ENCODE measurements at places on chromosomes 5 and 9. TPM values are rescaled to one million over a fixed set of nuclear protein-coding genes. Genes with fewer than 3 reads are reported as not detected.

The DNAJC25 gene
- total RNA-seq: 9.4 TPM

The NR5A1 gene
- not detected for total RNA-seq

The GGTA1 gene
- not detected for total RNA-seq

The CCL21 gene
- not detected for total RNA-seq

The PCDHA7 gene
- total RNA-seq: under 0.01 TPM

DNA sequence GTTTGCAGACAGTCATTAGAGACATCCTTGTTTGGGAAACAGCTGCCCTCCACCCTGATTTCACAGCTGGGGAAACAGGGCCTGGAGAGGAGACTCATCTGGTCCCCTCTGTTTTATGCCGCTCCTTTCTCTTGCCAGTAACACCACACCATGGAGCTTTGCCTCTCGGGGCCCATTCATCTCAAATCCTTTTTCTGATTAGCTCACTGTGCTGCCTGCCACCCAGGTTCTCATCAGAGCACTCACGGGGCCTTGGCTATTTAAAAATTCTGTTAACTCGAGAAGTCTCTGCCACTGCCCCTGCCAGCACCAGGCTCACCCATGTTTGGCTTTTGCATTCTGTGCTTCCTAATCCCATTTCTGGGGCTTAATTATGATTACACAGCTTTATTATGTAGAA is 36.8 kb upstream of the C5orf58 start:
- no peak for DNase-seq

GRCh38 chr9:136517012-136517743 is 28.7 kb downstream of the NOTCH1 start:
- no peak for DNase-seq

The OR1Q1 gene
- not detected for total RNA-seq

The SLC6A3 gene
- not detected for total RNA-seq

- no peak for DNase-seq
Observed at GRCh38 chr5:135179308-135179980, 145.4 kb upstream of the PITX1 start.

The TGFBI gene
- 56.0 TPM for total RNA-seq

GRCh38 chr9:40907657-40908624 is 220.5 kb downstream of the FOXD4L6 start:
- no peak for DNase-seq

The TAF11L7 gene
- not detected for total RNA-seq

- DNase-seq: peak; percentile 1
Observed at GRCh38 chr5:126883564-126884245, 106.8 kb downstream of the LMNB1 start.

DNA sequence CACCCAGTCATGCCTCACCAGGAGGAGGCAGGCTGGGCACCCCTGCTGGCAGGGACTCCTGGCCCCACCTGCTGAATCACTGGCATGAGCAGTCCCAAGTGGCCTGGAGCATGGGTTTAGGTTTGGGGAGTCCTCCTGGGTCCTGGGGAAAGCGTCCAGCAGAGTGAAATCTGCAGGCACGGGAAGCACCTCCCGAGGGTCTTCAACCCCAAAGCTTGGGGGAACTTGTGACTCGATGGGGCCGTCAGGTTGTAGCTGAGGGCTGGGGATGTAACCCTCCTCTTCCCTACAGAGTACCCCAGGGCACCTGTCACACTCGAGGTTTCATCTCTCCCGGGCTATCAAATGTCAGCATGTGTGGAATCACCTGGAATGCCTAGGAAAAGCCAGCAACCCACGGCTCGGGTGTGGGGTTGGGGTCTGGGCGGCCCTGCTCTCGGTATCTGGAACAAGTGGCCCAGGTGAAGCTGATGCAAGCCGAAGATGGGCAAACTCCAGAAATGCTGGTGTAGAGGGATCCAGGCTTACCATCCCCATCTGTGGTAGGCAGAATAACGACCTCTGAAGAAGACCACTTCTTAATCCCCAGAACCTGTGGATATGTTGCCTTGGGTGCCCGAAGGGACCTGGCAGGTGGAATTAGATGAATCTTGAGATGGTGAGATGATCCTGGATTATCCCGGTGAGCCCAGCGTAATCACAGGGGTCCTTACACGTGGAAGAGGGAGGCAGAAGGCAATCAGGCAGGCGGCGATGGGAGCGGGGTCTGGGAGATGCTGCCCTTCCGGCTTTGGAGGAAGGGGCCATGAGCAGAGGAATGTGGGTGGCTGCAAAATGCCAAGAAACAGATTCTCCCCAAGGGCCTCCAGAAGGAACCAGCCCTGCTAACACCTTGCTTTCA is 6.1 kb upstream of the RASGEF1C start:
- no peak for DNase-seq

The OGN gene
- total RNA-seq: not detected
